ENCODE measurements at places on chromosomes 1 and 21. TPM values are rescaled to one million over a fixed set of nuclear protein-coding genes. Genes with fewer than 3 reads are reported as not detected.

- peak; percentile 88 for DNase-seq
Measured at GRCh38 chr1:6486433-6487011, 4.9 kb downstream of the PLEKHG5 start.

GRCh38 chr1:7387053-7387927 lies 383.8 kb upstream of the VAMP3 start:
- DNase-seq: no peak

GRCh38 chr1:49234988-49235387 lies 458.3 kb upstream of the BEND5 start:
- DNase-seq: no peak

GRCh38 chr1:187203257-187203656 lies 374.5 kb downstream of the PLA2G4A start:
- DNase-seq: no peak

GRCh38 chr1:153374071-153374470 lies 1.4 kb downstream of the S100A12 start:
- DNase-seq: no peak

- DNase-seq: no peak
Measured at GRCh38 chr1:230087717-230088105, 20.7 kb downstream of the GALNT2 start.

- DNase-seq: no peak
Measured at GRCh38 chr1:174680101-174680500, 232.3 kb downstream of the GPR52 start.

GRCh38 chr1:231216498-231216897 lies 24.5 kb upstream of the GNPAT start:
- DNase-seq: no peak

GRCh38 chr1:11725616-11726015 lies 10.3 kb upstream of the AGTRAP start:
- no peak for DNase-seq

GRCh38 chr21:45138199-45139002 lies 64.0 kb downstream of the ADARB1 start:
- peak; percentile 74 for DNase-seq

DNA sequence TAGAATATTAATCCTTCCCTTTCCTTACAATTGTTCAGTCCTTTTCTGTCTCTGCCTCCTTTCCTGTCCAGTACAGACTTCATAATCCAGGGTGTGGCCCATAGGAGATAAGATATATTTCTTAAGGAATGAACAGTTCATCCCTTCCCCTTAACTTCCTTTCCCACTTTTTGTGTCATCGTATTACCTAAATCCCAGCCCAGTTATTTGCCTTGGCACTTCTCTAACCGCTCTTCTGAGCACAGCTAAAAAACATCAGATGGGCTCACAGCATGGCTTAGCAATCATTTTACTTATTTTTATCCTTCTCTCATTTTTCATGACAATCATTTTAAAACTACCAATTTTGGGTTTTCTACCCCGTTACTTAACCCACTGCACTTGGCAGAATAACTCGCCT lies 39.6 kb downstream of the F3 start:
- DNase-seq: no peak

GRCh38 chr1:32873484-32873883 lies 2.8 kb upstream of the FNDC5 start:
- DNase-seq: no peak

GRCh38 chr1:184590163-184590750 lies 164.4 kb downstream of the EDEM3 start:
- DNase-seq: no peak

- no peak for DNase-seq
Measured at GRCh38 chr1:203871114-203871880, 9.9 kb downstream of the SNRPE start.

DNA sequence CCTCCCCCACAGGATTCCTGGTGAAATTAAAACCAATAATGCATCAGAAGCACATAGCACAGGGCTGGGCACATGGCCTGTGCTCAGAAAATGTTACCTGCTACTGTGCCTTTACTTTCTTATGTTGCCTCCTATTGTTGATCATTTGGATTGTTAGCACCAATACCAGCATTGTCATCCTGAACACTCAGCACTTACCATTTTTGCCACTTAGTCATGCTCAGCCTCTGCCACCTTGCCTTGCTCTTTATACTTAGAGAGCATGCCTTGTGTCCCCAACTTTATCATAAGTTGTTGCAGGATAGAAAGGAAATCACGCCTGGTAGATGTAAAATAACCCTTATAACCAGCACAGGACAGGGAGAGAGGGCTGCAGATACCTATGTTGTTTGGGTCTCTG lies 361.0 kb upstream of the RUNX1 start:
- DNase-seq: no peak

DNA sequence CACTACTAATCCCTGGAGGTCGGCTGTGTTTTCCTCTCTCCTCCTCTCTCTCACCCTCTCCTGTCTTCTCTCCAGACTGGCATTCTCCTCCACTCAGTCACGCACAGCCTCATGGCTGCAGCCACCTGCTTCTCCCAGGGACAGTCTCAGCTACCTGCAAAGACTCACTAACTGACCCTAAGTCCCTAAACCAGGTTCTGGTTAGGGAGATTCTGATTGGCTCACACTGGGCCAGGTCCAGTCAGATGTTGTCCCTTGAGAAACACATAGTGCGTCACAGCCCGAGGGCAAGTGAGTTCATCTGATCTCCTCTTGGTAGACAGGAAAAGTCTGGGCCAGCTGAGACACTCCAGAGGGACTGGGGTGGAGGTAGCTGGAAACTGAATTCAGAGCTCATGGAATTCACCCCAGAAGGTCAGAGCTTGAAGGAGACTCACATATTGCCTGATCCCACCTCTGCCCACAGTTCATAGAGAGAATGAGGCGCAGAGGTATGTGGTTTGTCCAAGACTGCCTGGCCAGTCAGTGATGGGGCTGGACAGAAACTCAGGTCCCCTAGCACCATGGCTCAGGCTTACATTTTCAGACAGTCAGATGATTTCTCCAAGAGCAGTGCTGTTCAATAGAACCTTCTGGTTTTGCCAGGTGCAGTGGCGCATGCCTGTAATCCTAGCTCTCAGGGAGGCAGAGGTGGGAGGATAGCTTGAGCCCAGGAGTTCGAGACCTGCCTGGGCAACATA lies 40.4 kb upstream of the RPL11 start:
- DNase-seq: no peak

- no peak for DNase-seq
Measured at GRCh38 chr1:66535061-66535460, 1.1 kb downstream of the SGIP1 start.

- DNase-seq: peak; percentile 56
Measured at GRCh38 chr1:192575499-192576189, at the start of gene RGS1. Gene RGS1, plus strand, starts transcription at chr1:192575773. Its CDS starts 20 bp downstream, at chr1:192575793.

- peak; percentile 76 for DNase-seq
Measured at GRCh38 chr1:30782361-30783255, 25.0 kb upstream of the LAPTM5 start.

DNA sequence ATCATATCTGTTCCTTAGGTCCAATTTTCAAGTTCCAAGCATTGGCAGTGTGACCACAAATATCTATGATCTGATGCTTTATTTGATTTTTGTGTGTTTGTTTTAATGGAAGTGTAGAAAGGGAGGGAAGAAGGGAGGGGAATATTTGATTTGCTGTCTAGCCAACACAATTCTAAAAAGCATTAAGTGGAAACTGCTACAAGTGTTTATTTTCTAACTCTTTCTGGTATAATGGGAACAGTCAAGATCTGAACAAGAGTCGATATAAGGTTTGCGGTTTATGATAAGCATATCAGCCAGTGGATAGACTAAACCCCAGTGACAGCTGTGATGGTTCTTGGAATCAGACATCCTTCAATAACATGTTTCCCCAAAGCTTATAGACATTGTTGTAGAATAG lies 267.8 kb upstream of the SNX7 start:
- DNase-seq: no peak

GRCh38 chr1:25126562-25126961 lies 105.7 kb downstream of the SYF2 start:
- no peak for DNase-seq

The ACTL8 gene
- not detected for total RNA-seq

The COL11A1 gene
- total RNA-seq: not detected

The TESK2 gene
- 2.5 TPM for total RNA-seq

The PGLYRP4 gene
- total RNA-seq: not detected

The SLC9C2 gene
- not detected for total RNA-seq

The TBX19 gene
- 0.47 TPM for total RNA-seq

The FCRL1 gene
- total RNA-seq: not detected

The PIK3CD gene
- total RNA-seq: 123 TPM

The RIMKLA gene
- total RNA-seq: 0.95 TPM

The KLHDC7A gene
- total RNA-seq: not detected

The RHD gene
- not detected for total RNA-seq

The CSF3R gene
- not detected for total RNA-seq
